H54 (cell line): ENCODE measurements at places on chromosomes 1 and 21.
A peak's percentile ranks its signal among the peaks of the same experiment; 100 is the strongest.

- DNase-seq, result no peak
Observed at GRCh38 chr21:37322084-37322483, 44.5 kb upstream of the DYRK1A start.

DNA sequence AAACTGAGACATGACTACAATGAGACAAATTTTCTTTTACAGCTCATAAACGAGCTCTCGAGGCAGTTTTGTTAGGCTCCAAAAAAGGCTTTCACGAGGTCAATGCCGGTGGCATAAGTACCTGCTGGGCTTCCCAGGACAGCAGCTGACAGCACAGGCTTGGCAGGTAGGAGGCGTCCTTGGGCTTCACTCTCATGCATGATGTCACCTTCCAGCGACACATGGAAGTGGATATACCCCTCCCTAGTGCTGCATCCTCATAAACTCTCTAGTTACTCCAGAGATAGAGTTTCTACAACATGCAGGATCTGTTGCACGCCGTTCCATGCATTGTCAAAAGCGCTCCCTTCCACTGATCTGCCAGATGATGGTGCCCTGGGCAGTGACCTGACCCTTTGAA, 112.5 kb upstream of the PAXBP1 start:
- DNase-seq, result no peak

DNA sequence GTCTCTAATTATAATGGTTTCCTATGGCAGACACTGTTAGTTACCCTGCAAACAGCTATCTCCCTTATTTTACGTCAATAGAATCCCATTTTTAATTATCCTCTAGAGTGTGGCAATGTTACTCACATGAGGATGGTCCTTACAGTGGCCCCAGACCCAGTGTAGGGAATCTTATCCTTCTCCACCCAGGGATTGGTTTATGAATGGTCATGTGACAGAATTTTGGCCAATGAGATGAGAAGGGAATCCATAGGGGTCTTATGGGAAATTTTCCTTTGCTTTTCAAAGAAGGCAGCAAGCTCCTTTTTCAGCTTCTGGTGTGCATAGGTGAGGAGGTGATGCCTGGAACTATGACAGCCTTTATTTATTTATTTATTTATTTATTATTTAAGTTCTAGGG, 59.0 kb upstream of the HUNK start:
- no peak for DNase-seq

DNA sequence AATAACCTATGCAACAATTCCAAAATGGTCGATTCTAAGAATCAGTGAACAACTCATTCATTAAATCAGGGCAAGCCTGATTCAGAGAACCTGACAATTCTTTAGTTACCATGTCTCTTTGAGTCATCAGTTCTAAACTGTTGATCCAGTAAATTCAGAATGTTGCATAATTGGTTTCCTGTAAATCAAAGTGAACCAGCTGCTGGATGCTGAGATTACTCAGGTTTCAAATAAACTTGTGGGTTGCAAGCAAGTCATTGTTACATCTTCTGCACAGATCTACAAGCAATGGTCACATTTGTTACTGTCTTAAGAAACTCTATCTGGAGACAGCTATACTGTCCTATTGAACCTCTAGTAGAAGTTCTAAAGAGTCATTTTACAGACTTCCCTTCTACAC, 16.5 kb downstream of the PLA2G2D start:
- no peak for DNase-seq

DNA sequence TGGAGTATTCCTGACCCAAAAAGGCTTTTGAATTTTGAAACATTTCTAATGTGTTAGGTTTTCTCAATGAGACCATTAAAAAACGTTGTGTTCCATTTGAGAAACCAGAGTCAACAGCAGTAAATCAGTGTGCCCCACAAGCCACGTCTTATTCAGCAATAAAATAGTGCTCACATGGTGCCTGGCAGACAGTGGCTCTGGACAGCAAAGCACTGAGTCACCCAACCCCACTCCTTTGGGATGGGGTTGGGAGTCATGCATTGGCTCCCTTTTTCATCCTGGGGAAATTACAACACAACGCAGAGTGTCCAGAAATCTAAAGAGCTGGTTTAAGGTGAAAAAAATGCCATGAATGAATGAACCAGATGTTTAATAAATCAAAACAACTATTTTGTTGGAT, 46.5 kb downstream of the KCNJ15 start:
- peak; percentile 46 for DNase-seq

DNA sequence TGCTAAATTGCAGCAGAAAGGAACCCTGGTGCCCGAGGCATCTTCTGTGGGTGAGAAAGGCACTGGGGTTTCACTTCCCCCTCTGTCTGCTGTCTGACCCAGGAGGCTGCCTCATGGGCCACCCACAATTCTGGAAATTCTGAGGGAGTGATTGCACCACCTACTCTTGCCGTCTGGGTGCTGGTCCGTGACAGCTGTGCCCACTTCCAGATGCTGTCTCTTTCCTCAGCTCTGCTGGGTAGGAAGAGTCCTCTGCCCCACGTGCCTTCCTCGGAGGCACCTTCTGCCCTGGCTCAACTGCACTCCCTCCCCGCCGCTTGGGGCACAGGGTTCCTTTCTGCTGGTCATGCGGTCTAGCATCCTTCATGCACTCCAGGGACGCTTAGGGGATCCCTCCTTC, 96.3 kb downstream of the ARHGEF10L start:
- DNase-seq, result no peak
